ENCODE measurements at places on chromosomes 4 and X.

- no peak for DNase-seq
These were observed 63.4 kb upstream of the ENPEP start for GRCh38 chr4:110412354-110413065.

GRCh38 chr4:124030147-124030546, 633.6 kb downstream of the SPRY1 start:
- no peak for DNase-seq

DNA sequence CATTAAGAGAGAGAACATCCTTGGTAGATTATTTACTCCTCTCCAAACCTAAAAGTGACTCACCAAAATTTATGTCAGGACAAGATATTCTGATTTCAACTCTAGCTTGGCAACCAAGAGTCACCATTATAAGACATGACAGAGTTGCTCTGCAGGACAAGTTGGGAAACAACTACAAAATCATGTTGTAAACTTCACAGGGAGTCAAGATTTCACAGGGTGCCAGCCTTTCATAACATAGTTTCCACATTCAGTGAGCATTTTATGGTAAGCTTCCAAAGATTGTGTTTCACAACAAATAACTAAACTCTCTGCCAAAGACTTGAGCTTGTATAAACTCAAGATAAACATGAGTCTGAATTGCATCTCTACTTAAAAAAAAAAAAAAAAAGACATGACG, 121.0 kb upstream of the DIAPH2 start:
- DNase-seq = no peak

DNA sequence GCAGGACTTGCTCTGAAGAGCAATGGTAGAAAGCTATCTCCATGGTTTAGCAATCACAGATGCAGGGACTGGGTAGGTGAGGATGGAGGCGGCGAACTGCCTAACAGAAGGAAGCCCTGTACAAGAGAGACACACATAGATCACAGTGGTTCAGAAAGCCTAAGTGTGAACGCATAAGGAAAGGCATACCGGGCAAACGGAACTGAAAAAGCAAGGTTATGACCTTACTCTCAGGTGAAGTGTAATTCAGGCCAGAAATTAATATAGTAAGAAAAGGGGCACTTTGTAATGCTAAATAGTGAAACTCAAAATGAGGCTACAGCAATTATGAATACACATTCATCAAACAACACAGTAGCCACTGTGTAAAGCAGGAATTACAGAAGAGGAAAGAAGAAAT, 126.6 kb downstream of the PALLD start:
- no peak for DNase-seq

- DNase-seq = no peak
These were observed 306.7 kb downstream of the GBA3 start for GRCh38 chr4:22999419-22999818.

DNA sequence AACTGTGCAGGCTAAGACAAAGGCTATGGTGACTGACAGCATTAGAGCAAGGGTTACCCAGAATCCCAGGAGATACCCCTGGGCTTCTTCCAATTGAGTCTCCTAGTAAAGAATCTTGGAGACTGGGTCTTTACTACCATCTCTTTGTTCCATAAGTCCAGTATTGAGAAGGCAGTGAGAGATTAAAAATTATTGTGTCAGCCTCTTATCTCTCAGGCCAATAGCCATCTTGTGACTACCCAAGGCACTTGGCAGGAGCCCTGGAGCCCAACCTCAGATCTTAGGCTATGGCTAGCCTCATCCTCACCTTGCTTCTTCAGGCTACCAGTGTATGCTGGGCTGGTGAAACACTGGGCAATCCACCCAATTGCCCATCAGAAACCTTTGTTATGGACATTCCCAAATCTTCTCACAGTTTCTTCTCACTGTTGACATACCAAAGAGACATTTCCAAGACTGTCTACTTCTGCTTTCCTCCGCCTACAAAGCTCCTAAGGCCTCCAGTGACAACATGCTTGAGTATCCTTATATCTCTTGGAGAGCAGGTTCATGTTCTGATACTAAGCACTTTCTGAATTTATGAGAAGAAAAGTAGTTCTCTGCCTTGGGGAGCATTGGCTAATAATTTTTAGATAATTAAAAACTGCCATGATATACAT, 76.3 kb upstream of the STIM2 start:
- DNase-seq = no peak

GRCh38 chr4:109134268-109134667, 168.2 kb downstream of the COL25A1 start:
- DNase-seq = no peak

- DNase-seq = no peak
These were observed 62.9 kb downstream of the MAOA start for GRCh38 chrX:43718956-43719355.

GRCh38 chr4:127410644-127411043, 222.1 kb upstream of the INTU start:
- DNase-seq = no peak

GRCh38 chrX:131279197-131279596, 9.9 kb downstream of the IGSF1 start:
- DNase-seq = no peak

- DNase-seq = no peak
These were observed 68.3 kb upstream of the CHRDL1 start for GRCh38 chrX:110863883-110864282.

DNA sequence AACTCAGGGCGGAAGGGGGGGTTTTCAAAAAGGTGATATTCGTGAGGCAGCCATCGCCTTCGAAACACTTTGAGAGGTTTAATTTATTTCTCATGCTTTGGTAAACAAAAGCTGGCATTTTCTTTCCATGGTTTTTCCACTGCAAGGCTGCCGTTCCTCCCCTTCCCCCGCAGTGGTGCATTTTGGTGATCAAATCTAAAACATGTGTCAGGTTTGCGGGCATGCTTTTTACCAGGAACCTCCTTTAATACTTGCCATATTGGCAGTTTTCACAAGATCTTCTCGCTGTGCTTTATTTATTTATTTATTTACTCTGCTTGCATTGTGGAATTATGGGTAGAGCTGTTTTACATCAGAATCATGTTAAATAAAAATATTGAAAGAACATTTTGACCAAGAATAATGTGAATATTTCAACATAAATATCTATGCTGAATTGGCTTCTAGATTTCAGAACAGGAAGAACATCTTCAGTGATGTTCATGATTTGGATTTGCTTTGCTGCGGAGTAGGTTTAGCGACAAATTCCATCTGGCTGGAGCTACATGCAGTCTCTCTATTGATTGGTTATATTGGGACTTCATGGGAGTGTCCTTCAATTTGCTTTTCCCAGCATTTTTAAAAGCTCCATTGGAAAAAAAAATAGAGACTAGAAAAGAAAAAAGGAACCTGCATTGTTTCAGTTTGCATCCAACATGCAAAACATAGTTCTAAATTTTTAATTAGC, 54.4 kb downstream of the STOX2 start:
- DNase-seq = no peak

DNA sequence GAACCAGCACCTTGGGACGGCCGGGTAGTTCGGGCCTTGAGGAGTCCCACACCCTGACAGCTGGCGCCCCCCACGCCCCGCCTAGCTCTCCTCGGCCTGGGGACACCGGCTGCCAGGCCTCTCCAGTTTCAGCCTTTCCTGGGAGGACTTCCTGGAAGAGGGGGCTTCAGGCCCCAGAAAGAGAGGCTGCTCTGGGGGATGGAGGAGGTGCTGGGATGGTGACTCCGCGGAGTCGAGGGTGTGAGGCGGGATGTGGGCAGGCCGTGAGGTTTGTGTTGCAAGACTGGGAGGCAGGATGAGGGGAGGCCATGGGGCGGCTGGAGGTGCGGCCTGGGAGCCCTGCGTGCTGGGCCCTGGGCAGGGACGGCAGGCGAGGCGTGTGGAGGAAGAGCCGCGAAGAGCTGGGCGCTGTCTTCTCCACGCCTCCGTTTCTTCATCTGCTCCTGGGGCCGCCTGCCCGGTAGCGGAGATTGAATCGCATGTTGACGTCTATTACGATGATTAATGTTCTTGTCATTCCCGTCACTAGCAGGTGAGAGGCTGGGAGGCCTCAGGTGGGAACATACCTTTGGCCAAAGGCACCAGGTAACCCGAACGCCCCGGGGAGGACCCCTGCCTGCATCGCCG, 918 bp upstream of the FGFRL1 start:
- DNase-seq = peak; percentile 54

GRCh38 chr4:156593464-156593863, 378.1 kb downstream of the PDGFC start:
- DNase-seq = no peak

DNA sequence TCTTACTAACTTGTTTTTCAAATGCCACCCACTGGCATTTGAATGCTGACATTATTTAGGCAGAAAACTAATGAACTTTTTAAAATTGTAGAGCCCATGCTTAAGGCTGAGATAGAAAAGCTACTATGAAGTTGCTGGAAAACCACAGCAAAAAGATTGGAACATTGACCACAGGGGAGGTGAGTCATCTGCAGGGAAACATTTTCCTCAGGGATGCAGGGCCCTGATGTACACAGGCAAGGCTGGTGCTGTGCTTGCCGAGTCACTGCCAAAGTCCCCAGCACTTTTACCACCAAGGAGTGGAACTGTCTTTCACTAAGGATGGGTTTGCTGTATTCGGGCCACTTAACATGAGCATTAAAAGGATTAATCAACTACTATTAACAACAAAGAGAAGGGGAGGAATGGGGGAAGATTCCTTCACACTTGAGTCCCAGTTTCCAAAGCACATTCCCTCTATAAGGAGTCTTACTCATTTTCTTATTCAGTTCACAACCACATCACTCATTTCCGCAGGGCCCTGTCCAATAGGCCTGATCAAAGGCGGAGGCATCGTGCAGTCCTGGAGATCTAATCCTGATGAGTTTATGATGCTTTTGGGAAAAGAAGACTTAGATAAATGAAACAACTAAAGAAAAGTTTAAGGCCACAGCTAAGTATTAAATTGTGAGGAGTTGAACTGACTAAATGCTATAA, 202.9 kb upstream of the NPY2R start:
- DNase-seq = no peak

- no peak for DNase-seq
These were observed 7.9 kb downstream of the NDNF start for GRCh38 chr4:121064482-121064881.

DNA sequence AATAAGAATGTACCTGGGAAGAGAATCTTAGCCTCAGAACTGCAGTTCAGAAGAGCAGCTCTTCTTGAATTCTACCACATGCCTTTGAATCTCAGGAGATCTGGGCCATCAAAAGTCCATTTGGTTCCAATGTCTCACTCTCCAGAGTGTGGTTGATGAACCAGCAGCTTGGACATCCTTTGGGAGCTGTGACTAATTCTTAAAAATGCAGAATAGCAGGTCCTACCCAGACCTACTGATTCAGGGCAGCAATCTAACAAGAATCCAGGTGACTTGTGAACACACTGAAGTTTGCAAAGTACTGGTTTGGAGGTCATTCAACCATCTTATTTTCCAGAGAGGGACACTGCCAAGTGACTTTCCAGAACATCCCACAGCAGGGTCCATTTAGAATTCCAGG, 244.7 kb downstream of the PACRGL start:
- DNase-seq = no peak

GRCh38 chrX:145552643-145553042, 265.0 kb upstream of the SLITRK2 start:
- DNase-seq = no peak

GRCh38 chr4:113059449-113060182, 10.2 kb downstream of the ANK2 start:
- DNase-seq = no peak

- DNase-seq = no peak
These were observed 91.3 kb downstream of the SHISA3 start for GRCh38 chr4:42488554-42488953.

- no peak for DNase-seq
These were observed 269.3 kb downstream of the GPM6A start for GRCh38 chr4:175542786-175543185.

GRCh38 chrX:139971394-139971749, 6.1 kb upstream of the CXorf66 start:
- no peak for DNase-seq

DNA sequence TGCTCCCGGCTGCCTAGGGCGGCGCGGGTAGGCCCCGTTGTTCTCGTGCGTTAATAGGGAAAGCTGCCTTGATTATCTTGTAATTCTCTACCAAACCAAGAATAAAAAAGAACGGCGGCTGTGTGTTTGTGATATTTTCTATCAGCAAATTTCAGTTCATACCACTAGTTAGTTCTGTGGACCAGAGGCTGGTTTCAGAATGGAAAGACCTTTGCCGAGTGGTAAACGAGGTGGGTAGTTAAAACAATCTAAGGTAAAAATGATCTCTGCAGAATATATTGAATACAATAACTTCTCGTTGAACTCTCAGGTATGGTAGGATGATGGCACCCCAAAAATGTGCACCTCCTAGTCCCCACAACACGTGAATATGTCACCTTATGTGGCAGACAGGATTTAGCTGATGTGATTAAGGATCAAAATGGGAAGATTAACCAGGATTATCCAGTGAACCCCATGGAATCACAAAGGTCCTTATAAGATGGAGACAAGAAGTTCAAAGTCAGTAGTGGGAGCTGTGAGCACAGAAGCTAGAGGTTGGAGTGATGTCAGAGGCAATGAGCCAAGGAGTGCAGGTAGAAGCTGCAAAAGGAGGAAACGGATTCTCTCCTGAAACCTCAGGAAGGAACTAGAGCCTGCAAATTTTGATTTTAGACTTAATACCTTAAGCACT, 574 bp upstream of the CFAP97 start:
- no peak for DNase-seq

GRCh38 chrX:51747671-51748070, 4.4 kb downstream of the GSPT2 start:
- DNase-seq = no peak

DNA sequence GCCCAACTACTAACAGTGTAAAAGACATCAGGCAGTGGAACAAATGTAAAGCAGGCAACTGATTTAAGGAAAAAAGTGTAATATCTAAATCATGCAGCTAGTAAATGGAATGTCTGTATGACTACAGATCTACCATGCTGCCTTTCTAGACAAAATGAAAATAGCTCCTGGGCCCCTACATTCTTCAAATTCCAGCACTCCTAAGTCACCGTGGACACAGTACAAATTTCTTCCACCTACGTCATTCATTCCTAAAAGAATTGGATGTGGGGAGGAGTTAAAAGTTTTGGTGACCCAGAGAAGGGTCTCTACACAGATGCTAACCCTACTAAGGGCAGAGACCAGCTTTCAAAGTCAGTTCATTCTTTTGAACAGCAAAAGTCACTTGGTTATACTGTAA, 137.2 kb upstream of the ARHGEF9 start:
- DNase-seq = no peak

- no peak for DNase-seq
These were observed 35.2 kb upstream of the SCD5 start for GRCh38 chr4:82833696-82834313.

DNA sequence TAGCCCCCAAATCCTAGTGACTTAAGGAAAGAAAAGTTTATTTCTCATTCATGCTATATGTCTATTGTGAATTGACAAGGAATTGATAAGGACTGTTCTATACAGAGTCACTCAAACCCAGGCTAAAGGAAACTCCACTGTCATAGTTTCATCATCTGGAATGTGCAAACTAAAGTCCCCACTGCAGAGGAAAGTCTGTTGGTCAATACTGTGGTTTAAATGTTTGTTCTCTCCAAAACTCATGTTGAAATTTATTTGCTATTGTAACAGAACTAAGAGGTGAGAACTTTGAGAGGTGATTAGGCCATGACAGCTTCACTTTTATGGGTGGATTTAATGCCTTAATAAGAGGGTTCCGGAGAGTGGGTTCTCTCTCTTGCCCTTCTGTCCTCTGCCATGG, 149.6 kb downstream of the COX18 start:
- DNase-seq = no peak
